Urothelium cell line (cell line): ENCODE measurements at places on chromosomes 2 and 18.
A peak's percentile ranks its signal among the peaks of the same experiment; 100 is the strongest.

DNA sequence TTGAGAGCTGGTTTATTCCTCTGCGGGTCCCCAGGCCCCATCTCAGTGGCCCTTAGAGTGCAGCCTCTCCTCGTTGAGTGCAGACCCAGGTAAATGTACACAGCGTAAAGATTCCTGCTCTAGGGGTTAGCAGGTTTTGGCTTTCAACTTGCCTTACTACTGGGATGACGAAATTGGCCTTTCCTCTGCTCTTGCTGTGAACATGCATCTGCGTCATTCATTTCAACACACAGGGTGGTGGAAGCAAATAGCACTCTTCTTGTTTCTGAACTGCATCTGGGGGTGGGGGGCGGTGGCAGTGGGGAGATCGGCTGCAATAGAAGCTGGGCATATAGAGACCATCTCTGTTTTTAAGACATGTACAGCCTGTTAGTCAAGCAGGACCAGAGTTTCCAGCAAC, 16.5 kb upstream of the SLC16A14 start:
- DNase-seq: no peak

- DNase-seq: no peak
Observed at GRCh38 chr2:239086325-239087020, 238.6 kb downstream of the TWIST2 start.

DNA sequence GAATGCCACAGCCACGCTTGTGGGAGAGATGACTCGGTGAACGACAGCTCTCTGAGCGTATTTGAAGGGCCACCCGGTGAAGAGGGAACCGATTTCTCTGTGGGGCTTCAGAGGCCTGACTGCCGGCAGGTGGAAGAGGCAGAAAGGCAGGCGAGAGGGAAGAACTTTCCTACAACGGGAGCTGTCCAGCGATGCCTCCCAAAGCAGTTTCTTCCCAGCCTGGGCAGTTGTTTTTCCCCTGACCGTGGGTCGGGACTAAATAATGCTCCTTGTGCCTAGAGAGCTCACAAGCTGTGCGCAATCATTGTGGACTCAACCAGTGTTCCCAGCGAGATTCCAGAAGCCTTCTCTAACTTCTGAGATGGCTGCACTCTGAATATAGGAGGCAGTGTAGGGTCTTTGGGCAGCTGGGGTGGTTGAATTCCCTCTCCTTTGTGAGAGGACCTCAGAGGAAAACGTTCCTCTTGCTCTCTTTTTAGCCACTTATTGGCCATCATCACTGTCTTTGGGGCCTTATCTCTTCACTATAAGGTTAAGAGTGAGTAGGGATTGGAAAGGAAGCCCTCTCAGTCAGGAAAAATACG, 710 bp downstream of the SEC11C start:
- DNase-seq: peak; percentile 47

- DNase-seq: peak; percentile 50
Observed at GRCh38 chr18:8705961-8706790, 820 bp downstream of the MTCL1 start.

DNA sequence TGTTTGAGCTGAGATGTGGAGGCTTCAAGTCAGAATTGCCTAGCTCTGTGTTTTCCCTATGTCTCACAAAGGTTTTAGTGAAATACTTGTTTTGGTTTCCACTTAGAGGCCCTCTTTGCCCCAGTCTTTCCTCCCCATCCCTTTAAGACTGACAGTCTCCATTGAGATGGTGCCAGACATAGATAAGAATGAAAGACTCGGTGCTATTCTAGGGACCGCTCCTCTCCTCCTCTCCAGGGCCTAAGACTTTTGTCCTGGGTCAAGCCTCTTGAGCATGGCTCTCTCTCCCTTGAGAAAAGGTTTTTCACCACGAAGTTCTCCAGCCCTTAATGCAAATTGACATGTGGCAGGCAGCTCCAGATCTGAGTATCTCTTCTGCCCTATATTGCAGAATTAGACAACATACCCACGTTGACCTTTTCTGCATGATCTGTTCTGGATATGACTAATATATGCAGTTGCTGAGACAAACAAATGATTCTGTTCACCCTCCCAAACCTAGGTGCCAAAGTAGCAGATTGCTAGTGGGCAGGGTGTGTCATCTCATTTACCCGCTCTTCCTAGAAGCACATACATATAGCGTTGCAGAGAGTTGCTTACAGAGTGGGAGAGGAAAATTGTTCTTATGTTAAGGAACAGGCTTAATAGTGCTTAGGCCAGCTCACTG, 47.5 kb upstream of the ACSL3 start:
- no peak for DNase-seq
